ENCODE measurements at places on chromosomes 6 and 20. TPM values are rescaled to one million over a fixed set of nuclear protein-coding genes. Genes with fewer than 3 reads are reported as not detected.
A peak's percentile ranks its signal among the peaks of the same experiment; 100 is the strongest.

- peak overlapping the region; percentile 51 for H3K27ac ChIP-seq
- H3K4me1 ChIP-seq = peaks cover 41% of the 10 kb centered on the region
- H3K4me3 ChIP-seq = no peak overlapping the region
- H3K36me3 ChIP-seq = no peaks in the 10 kb centered on the region
- H3K27me3 ChIP-seq = no peaks in the 10 kb centered on the region
Measured at GRCh38 chr6:43798688-43799444, 28.9 kb downstream of the VEGFA start.

GRCh38 chr6:74091136-74091793 lies 395.3 kb downstream of the CD109 start:
- peak; percentile 17 for DNase-seq
- no peak overlapping the region for H3K27ac ChIP-seq
- H3K4me1 ChIP-seq = no peaks in the 10 kb centered on the region
- H3K4me3 ChIP-seq = no peak overlapping the region
- no peaks in the 10 kb centered on the region for H3K27me3 ChIP-seq
- H3K36me3 ChIP-seq = no peaks in the 10 kb centered on the region

- peak overlapping the region; percentile 85 for H3K27ac ChIP-seq
- no peaks in the 10 kb centered on the region for H3K27me3 ChIP-seq
- H3K4me3 ChIP-seq = peak overlapping the region; percentile 55
- peaks cover 7% of the 10 kb centered on the region for H3K36me3 ChIP-seq
Measured at GRCh38 chr6:87155842-87156815, 764 bp downstream of the ZNF292 start.

DNA sequence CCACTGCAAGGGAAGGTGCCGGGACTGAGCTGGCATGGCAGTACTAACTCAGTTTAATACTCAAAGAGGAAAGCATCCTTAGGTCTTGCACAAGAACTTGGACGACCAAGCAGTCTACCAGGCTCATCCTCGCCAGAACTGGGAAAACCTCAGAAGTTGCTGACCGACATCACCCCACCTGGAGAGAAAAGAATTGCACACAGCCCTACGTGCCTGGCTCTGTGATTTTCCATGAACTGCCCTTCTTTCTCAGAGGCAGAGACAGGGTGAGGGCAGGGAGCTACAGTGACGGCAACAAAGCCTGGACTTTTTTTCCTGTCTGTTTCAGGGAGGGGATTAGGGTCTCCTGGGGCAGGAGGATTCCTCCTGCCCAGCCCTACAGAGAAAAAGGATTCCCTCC lies 8.0 kb downstream of the JAG1 start:
- DNase-seq = no peak
- H3K4me3 ChIP-seq = no peak overlapping the region
- no peaks in the 10 kb centered on the region for H3K36me3 ChIP-seq
- peaks cover 31% of the 10 kb centered on the region for H3K27me3 ChIP-seq
- no peaks in the 10 kb centered on the region for H3K4me1 ChIP-seq

DNA sequence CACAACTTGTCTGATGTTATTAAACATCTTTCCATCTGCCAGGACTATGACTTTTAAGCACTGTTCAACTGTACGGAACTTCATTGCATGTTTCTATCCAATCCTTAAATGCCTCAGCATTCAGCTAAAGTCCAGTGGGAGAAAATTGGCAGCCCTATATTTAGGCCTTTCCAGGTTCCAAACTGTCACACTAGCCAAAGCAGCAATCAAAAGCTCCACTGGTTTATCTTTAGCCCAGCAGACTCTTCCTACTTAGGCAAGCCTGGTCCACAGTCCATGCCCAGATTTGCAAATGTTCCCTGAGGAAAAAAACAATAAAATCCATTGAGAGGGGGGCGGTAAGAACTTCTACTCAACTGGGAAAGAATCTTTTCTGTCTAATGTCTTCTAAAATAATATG lies 349.1 kb upstream of the GJE1 start:
- no peaks in the 10 kb centered on the region for H3K4me1 ChIP-seq
- H3K4me3 ChIP-seq = no peak overlapping the region
- H3K36me3 ChIP-seq = no peaks in the 10 kb centered on the region
- no peaks in the 10 kb centered on the region for H3K27me3 ChIP-seq

GRCh38 chr20:58044286-58044685 lies 184.2 kb downstream of the ANKRD60 start:
- peaks cover 24% of the 10 kb centered on the region for H3K27me3 ChIP-seq
- no peaks in the 10 kb centered on the region for H3K4me1 ChIP-seq
- H3K36me3 ChIP-seq = no peaks in the 10 kb centered on the region

DNA sequence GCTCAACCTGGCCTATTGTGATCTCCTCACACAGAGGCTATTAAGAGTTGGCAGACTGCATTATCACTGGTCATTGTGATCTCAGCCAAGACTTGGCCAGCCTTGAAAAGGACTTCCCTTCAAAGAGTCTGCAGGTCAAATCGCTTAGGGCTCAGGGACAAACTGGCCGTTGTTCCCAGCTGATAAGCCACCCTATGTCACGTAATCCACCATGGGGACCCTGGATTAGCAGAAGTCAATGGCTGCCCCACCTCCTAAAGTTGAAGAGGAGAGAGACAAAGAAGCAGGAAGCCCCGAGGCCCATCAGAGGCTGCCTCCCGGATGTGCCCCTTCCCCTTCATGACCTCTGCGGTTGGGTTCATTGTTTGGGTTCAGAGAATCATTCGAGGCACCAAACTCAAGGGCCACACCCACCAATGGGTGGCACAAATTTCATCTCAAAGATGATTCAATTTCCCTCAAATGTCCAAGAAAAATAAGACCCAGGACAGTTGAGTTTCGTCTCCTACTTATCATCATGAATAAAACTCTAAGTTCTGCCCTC lies 56.6 kb downstream of the BPIFB1 start:
- no peak overlapping the region for H3K4me3 ChIP-seq
- H3K4me1 ChIP-seq = peaks cover 6% of the 10 kb centered on the region
- H3K27me3 ChIP-seq = no peaks in the 10 kb centered on the region
- peak; percentile 81 for DNase-seq
- H3K36me3 ChIP-seq = no peaks in the 10 kb centered on the region
- peak overlapping the region; percentile 27 for H3K27ac ChIP-seq

GRCh38 chr6:105646391-105646867 lies 243.5 kb upstream of the PREP start:
- no peak overlapping the region for H3K27ac ChIP-seq
- no peaks in the 10 kb centered on the region for H3K4me1 ChIP-seq
- no peaks in the 10 kb centered on the region for H3K36me3 ChIP-seq
- no peak for DNase-seq

DNA sequence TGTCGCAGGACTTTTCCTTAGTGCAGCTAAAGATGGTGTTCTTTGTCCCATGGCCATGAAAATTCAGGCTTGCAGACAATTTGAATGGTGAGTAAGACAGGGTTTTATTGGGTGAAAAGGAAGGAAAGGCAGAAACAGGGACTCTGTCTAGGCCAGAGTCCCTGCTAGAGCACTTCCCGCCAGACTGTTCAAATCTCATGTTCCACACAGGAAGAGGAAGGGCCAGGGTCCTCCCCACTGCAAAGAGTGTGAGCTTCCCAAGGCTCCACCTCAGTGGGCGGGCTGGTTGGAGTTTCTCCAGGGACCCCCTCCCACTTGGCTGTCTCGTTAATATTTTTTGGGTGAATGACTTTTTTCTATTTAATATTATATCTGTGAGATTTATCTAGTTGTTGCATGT lies 29.0 kb downstream of the COL19A1 start:
- H3K4me3 ChIP-seq = no peak overlapping the region
- H3K27ac ChIP-seq = no peak overlapping the region
- no peaks in the 10 kb centered on the region for H3K4me1 ChIP-seq
- no peaks in the 10 kb centered on the region for H3K27me3 ChIP-seq

GRCh38 chr6:81451787-81452186 lies 300.7 kb downstream of the TENT5A start:
- no peaks in the 10 kb centered on the region for H3K27me3 ChIP-seq
- no peak overlapping the region for H3K4me3 ChIP-seq
- no peaks in the 10 kb centered on the region for H3K36me3 ChIP-seq
- no peak for DNase-seq
- no peak overlapping the region for H3K27ac ChIP-seq

DNA sequence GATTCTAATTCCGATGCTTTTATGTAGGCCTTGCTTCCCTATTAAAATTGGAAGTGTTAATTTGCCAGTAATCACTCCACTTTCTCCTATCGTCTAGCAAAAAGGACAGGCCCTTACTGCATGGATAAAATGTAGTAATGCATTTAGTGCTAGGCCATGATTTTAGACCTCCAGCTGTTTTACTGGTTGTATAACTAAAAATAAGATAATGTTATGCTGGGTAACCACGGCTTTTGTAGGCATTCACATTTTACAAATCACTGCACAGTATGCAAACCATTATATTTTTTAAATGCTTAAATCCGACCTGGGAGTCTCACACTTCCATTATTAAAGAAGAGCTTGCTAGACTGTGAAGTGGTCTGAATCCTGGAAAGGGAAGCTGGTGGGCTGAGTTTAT lies 179.5 kb downstream of the TFAP2A start:
- H3K27me3 ChIP-seq = no peaks in the 10 kb centered on the region
- no peaks in the 10 kb centered on the region for H3K36me3 ChIP-seq
- no peak overlapping the region for H3K4me3 ChIP-seq
- no peak for DNase-seq

DNA sequence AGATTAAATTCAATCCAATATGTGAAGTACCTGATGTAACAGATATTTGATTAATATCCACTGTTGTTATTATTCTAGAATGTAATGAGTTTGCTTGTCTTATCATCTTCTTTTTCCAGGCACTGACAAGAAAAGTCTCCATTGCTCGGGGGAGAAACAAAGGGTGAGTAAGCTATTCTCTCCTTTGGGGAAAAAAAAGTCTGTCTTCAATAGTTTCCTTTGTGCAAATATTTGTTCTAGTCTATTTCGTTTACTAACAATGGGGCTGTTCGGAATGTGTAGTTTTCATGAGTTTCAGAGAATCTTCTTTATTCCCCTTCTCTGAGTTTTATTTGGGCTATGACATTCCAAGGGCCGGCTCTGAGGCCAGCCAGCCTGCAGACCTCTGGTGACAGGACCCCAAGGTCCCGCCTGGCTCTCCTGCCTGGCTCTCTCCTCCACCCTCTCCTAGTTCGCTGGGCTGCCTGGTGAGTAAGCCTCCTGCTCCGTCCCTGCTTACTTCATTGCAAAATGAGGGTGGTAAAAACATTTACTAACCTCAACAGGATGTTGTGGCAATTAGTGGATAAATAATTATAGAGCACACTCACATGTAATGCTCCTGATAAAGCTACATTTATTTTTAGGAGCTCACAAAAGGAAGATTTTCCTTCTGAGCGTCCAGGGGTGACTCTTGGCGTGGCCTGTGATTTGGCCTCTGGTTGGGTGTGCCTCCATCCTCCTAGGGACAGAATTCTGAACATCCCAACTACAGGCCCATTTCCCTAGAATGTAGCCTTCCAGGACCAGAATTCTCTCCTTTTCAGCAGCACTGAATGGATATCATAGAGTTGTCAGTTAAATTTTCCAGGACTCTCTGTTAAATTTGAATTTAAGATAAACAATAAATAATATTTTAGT lies 43.1 kb upstream of the SNX9 start:
- H3K36me3 ChIP-seq = no peaks in the 10 kb centered on the region
- DNase-seq = no peak
- H3K4me1 ChIP-seq = peaks cover 6% of the 10 kb centered on the region
- no peak overlapping the region for H3K27ac ChIP-seq
- H3K4me3 ChIP-seq = no peak overlapping the region
- H3K27me3 ChIP-seq = no peaks in the 10 kb centered on the region

DNA sequence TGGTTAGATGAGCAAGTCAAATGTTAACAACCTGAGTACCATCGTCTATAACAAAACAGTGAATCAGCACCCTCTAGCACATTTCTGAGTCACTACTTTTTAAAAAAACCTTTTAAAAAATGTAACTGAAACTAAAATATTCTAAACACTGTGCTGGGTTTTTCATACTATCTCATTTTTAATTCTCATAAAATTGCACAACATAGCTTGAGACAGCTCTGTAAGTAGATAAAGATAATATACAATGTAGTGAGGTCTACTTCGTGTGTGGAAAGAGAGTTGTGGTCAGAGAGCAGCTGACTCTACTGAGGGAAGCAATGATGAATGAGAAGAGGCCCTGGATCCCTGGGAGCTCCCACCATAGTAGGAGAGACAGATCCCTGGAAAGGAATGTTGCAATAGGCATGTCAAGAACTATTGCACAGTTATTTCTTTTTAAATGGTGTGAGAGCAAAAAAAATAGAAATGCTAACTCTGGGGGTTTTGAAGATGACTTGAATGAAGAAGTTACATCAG lies 13.6 kb upstream of the CALHM6 start:
- H3K27ac ChIP-seq = no peak overlapping the region
- no peaks in the 10 kb centered on the region for H3K36me3 ChIP-seq
- H3K4me3 ChIP-seq = no peak overlapping the region
- DNase-seq = no peak
- H3K27me3 ChIP-seq = no peaks in the 10 kb centered on the region

GRCh38 chr6:33088258-33088930 lies 12.6 kb downstream of the HLA-DPB1 start:
- no peaks in the 10 kb centered on the region for H3K36me3 ChIP-seq
- H3K27me3 ChIP-seq = peaks cover 10% of the 10 kb centered on the region
- DNase-seq = no peak
- H3K4me3 ChIP-seq = no peak overlapping the region

- H3K27ac ChIP-seq = no peak overlapping the region
- H3K36me3 ChIP-seq = no peaks in the 10 kb centered on the region
- DNase-seq = no peak
- no peaks in the 10 kb centered on the region for H3K27me3 ChIP-seq
Measured at GRCh38 chr6:56043761-56044160, 168.4 kb upstream of the BMP5 start.

- H3K36me3 ChIP-seq = no peaks in the 10 kb centered on the region
- H3K27me3 ChIP-seq = no peaks in the 10 kb centered on the region
- H3K4me1 ChIP-seq = no peaks in the 10 kb centered on the region
- H3K4me3 ChIP-seq = no peak overlapping the region
- no peak for DNase-seq
- H3K27ac ChIP-seq = no peak overlapping the region
Measured at GRCh38 chr20:52484438-52484837, 292.9 kb upstream of the ZFP64 start.

The C6orf15 gene
- not detected for total RNA-seq

The SPATS1 gene
- total RNA-seq = not detected

The MROH8 gene
- total RNA-seq = 0.78 TPM

The B3GAT2 gene
- not detected for total RNA-seq

The TAAR1 gene
- total RNA-seq = not detected

The SLC17A2 gene
- total RNA-seq = not detected

All from K562 (cell line).